ENCODE measurements at places on chromosomes 11 and 22. TPM values are rescaled to one million over a fixed set of nuclear protein-coding genes. Genes with fewer than 3 reads are reported as not detected.

DNA sequence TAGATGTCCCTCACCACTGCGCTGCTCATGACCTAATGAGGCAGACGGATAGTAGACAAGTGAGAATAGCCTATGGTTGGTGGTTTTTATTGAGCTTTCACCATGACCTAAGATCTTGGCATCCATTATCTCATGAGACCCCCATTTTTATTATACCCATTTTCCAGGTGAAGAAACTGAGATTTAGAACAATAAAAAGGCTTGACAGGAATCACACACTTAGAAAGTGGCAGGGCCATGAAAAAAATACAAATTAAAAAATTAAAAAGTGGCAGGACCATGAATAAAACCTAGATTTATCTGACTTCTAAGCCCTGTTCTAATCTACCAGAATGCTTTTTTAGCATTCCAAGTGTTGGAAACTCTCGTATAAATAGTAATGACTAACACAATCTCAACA lies 1.1 kb downstream of the LRRC55 start:
- H3K4me3 ChIP-seq: no peak overlapping the region
- H3K4me1 ChIP-seq: peaks cover 9% of the 10 kb centered on the region
- DNase-seq: no peak
- H3K36me3 ChIP-seq: no peaks in the 10 kb centered on the region

GRCh38 chr11:45158210-45158731 lies 11.8 kb downstream of the PRDM11 start:
- H3K4me1 ChIP-seq: peaks cover 76% of the 10 kb centered on the region
- no peak for DNase-seq
- peaks cover 10% of the 10 kb centered on the region for H3K36me3 ChIP-seq
- no peak overlapping the region for H3K4me3 ChIP-seq
- H3K27ac ChIP-seq: no peak overlapping the region

DNA sequence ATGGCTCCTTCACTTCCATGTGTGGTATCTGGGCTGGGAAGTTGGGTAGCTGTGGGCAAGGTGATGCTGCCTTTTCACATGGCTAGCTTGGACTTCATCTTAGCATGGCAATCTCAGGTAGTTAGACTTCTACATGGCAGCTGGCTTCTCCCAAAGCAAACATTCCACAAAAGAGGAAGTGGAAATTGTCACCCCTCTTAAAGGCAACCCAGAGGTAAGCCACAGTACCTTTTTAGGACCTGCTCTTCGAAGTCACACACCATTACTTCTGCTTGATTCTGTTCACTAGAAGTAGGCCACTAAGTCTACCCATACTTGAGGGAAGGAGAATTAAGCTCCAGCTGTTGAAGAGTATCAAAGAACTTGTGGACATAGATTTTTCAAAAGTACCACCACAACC lies 25.9 kb downstream of the TUG1 start:
- no peak overlapping the region for H3K4me3 ChIP-seq
- peaks cover 8% of the 10 kb centered on the region for H3K36me3 ChIP-seq
- no peak for DNase-seq

GRCh38 chr11:115199481-115200069 lies 304.6 kb downstream of the CADM1 start:
- H3K4me1 ChIP-seq: no peaks in the 10 kb centered on the region
- DNase-seq: no peak
- H3K36me3 ChIP-seq: no peaks in the 10 kb centered on the region
- no peak overlapping the region for H3K4me3 ChIP-seq

DNA sequence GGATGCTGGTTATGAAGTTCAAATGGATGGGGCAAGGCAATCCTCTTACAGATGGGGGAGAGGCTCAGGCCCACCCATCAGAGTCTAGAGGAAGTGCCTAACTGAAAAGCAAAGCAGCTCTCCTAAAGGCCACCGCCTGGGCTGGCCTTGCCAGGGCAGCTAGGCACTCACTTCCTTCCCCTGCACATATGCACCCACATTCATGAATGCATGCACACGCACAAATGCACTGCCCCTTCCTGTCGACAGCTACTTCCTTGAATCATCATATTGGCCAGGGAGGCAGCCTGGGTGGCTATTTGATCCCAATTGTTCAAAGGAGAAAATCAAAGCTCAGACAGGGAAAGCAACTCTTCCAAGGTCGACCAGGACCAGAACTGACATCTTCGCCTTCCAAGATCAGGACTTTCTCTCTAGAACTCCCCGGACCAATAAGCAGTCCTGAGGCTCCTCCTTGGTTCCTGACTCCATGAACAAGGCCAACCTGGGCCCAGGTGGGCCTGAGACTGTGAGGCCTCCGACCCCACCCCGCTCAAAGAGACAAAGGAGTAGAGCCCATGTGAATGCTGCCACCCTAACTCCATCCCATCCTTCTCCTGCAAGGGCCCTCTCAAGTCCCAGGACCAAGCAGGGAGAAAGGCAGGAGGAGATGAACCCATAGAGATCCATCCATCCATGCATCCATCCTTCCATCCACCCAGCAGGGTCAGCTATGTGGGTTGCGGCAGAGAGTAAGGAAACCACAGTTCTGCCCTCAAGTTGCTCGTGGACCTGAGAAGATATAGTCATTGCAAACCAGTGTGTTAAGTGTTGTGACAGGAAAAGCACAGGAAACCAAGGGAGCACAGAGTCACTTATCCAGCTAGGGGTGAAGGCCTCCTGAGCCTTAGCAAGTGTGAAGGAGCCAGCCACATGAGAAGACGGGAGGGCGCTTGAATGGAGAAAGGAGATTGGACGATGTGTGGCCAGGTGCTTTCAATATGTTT lies 35.4 kb upstream of the LMO1 start:
- no peaks in the 10 kb centered on the region for H3K4me1 ChIP-seq
- no peak overlapping the region for H3K27ac ChIP-seq
- H3K4me3 ChIP-seq: no peak overlapping the region
- H3K36me3 ChIP-seq: no peaks in the 10 kb centered on the region
- no peak for DNase-seq

DNA sequence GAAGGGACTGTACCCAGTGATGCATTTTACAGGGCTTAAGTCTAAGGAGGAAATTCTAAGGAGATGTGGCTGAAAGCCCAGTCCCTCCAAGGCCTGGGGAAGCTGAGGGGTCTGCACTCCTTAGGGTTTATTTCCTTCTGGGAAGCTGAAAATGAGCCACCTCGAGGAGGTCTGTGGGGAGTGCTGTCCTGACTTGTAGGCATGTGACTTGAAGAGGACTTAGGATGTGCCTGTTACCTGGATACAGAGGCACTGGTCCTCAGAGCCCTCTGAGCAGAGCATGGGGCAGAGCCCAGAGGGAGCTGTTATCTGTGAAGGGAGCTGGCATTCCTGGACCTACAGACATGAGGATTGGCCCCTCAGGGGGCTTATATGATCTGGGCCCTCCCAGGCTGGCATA lies 77.1 kb downstream of the TP53I11 start:
- H3K4me1 ChIP-seq: no peaks in the 10 kb centered on the region
- H3K4me3 ChIP-seq: no peak overlapping the region
- DNase-seq: no peak
- no peaks in the 10 kb centered on the region for H3K36me3 ChIP-seq

- no peak for DNase-seq
- H3K36me3 ChIP-seq: no peaks in the 10 kb centered on the region
- no peaks in the 10 kb centered on the region for H3K27me3 ChIP-seq
- H3K4me3 ChIP-seq: peak overlapping the region; percentile 90
- H3K4me1 ChIP-seq: peaks cover 63% of the 10 kb centered on the region
- peak overlapping the region; percentile 73 for H3K27ac ChIP-seq
Measured at GRCh38 chr11:67582011-67582410, 1.6 kb upstream of the GSTP1 start.

DNA sequence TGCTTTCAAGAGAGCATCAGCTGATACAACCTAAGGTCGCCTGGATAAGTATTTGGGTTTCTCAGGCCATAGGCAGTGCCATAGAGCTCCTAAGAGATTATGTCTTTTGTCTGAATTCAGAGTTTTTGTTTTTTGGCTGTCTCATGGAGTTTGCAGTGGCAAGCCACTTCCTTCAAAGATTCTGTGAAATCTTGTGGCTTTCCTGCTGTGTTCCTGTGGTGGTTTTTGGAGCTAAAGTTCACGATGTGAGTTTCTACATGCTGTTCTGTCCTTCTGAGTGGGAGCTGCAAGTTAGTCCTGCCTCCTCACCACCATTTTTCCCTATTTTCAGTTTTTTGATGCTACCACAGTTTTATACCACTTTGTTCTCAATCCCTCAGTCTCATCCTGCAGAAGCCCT lies 111.4 kb downstream of the COMMD9 start:
- no peaks in the 10 kb centered on the region for H3K36me3 ChIP-seq
- H3K4me1 ChIP-seq: peaks cover 2% of the 10 kb centered on the region
- H3K27ac ChIP-seq: no peak overlapping the region
- peaks cover 38% of the 10 kb centered on the region for H3K27me3 ChIP-seq
- no peak overlapping the region for H3K4me3 ChIP-seq

DRICH1 gene
- total RNA-seq: 1.8 TPM

CAPRIN1 gene
- total RNA-seq: 163 TPM
